ENCODE measurements at places on chromosomes 5 and 9. TPM values are rescaled to one million over a fixed set of nuclear protein-coding genes. Genes with fewer than 3 reads are reported as not detected.

- DNase-seq, result no peak
Measured at GRCh38 chr9:133637451-133638055, 1.4 kb downstream of the DBH start.

DNA sequence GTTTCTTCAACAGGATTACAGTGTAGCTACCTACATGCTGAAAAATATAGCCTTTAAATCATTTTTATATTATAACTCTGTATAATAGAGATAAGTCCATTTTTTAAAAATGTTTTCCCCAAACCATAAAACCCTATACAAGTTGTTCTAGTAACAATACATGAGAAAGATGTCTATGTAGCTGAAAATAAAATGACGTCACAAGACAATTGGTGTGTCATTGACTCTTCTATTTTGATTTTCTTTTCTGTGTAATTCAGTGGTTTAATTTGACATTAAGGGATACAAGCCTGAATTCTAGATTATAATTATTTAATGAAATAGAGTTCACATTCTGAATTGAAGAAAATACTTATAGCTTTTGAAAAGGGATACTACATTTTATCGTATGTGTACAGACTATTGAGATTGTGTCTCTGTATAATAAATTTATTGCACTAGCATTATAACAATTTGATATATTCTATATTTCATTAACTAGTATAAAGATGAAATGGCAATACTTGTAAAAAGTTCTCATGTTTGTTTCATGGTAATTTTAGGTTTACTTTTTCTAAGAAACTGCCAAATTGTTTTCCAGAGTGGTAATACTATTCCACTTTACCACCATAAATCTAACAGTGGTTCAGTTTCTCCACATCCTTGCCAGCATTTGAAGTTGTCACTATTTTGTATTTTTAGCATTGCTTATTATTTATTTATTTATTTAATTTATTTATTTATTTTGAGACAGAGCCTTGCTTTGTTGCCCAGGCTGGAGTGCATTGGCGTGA is 18.7 kb downstream of the ANXA1 start:
- no peak for DNase-seq

DNA sequence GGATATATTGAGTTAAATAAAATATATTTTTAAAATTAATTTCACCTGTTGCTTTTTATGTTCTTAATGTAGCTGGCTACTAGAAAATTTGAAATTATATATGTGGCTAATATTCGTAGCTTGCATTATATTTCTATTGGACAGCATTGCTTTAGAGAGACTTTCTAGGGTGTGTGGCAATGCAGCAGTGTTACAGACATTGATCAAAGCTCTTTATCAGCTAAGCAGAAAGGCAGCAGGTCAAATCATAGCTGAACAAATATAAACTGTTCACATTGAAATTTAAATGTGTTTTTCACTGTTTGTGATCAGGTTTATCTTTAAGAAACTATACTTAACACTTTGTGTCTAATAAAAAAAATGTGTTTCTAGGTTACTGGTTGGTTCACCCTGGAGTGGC is 52.6 kb downstream of the ITGA2 start:
- DNase-seq, result no peak

- DNase-seq, result no peak
Measured at GRCh38 chr5:53956632-53957031, 353.7 kb downstream of the ARL15 start.

- no peak for DNase-seq
Measured at GRCh38 chr5:157204765-157205164, 24.1 kb downstream of the ITK start.

DNA sequence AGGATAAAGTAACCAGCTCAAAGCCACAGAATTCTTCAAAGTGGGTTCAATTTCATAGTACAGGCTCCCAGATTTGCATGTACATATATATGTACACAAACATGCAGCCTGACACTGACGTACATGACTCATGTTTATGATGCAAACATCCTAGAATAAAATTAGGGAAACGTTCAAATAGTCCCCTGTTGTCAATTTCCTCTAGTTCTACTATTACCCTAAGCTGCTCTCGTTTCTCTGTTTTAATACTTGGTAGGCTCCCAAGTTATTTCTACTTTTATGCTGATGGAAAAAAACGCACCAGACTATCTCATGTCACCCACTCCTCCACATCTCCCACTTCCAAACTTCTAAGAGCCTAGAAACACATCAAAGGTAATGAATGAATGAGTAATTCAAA is 229.7 kb downstream of the EPB41L4A start:
- no peak for DNase-seq

- DNase-seq, result peak; percentile 10
Measured at GRCh38 chr9:93346231-93347112, 105.0 kb upstream of the FAM120A start.

SNX2 gene
- total RNA-seq, result 105 TPM

DNA sequence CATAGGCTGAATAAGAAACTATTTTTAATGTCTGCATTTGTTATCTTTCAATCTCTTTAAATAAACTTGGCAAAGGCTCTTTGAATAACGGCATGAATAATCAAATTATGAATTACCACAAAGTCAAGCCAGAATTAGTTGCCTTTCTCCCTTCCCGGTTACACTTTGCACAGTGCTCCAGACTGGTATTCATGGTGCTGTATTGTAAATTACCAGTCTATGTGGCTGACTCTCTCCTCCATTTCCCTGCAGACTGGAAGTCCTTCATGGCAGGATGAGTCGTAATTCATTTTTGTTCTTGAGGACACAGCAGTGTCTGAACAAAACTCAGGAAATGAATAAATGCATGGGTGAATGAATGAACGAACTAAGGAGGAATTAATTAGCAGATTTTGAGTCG is 142.9 kb downstream of the GNA14 start:
- no peak for DNase-seq

DNA sequence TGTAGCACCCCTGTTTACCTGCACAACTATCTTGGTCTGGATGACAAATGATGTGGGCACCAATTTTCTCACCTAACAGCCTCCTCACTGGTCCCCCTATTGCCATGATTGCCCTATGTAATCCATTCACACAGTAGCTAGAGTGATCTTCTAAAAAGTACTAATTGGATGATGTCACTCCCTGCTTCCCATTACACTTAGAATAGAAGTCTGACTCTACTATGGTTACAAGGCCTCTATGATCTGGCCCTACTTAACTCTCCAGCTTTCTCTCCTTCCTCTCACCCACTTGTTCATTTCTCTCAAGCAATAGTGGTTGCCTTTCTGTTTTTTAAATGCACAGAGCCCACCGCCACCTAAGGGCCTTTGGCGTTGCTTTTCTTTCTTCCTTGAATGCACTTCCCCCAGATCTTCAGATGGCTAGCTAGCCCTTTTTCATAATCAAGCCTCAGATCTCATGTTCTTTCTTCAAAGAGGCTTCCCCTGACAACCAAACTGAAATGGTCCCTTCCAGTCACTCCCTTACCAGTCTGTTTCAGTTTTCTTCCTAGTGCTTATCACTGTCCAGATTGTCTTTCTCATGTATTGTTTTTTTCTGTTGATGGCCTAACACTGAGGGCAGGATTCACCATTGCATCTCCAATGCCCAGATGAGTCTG is 8.7 kb downstream of the IGIP start:
- DNase-seq, result no peak

GRCh38 chr5:65255294-65255693 is 226.4 kb downstream of the ADAMTS6 start:
- no peak for DNase-seq

IFNA13 gene
- total RNA-seq, result not detected

- DNase-seq, result no peak
Measured at GRCh38 chr9:91191411-91192380, 170.0 kb downstream of the AUH start.

- DNase-seq, result no peak
Measured at GRCh38 chr5:7779019-7780005, 71.6 kb downstream of the CFAP90 start.

DNA sequence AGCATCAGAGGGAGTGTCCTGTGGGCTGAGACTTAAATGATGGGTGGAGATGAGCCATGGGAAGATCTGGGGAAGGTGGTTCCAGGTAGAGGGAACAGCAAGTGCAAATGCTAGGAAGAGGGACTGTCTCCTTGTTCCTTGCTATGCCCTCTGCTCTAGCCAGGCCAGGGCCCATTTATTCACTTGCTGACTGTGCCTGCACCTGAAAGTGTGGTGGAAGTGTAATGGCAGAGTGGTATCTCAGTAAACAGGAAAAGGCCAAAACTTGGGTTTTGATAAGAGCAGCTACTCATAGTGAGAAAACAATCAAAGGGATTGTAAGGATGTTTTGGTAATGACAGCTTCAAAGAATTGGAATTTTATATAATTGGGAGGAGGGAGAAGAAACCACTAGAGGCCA is 32.4 kb downstream of the TLE4 start:
- DNase-seq, result no peak

ZNF883 gene
- not detected for total RNA-seq

IFNA21 gene
- total RNA-seq, result not detected
